ENCODE measurements at places on chromosomes 16 and 17.
A peak's percentile ranks its signal among the peaks of the same experiment; 100 is the strongest.

GRCh38 chr16:20847550-20847949, 41.2 kb downstream of the REXO5 start:
- no peak for DNase-seq

DNA sequence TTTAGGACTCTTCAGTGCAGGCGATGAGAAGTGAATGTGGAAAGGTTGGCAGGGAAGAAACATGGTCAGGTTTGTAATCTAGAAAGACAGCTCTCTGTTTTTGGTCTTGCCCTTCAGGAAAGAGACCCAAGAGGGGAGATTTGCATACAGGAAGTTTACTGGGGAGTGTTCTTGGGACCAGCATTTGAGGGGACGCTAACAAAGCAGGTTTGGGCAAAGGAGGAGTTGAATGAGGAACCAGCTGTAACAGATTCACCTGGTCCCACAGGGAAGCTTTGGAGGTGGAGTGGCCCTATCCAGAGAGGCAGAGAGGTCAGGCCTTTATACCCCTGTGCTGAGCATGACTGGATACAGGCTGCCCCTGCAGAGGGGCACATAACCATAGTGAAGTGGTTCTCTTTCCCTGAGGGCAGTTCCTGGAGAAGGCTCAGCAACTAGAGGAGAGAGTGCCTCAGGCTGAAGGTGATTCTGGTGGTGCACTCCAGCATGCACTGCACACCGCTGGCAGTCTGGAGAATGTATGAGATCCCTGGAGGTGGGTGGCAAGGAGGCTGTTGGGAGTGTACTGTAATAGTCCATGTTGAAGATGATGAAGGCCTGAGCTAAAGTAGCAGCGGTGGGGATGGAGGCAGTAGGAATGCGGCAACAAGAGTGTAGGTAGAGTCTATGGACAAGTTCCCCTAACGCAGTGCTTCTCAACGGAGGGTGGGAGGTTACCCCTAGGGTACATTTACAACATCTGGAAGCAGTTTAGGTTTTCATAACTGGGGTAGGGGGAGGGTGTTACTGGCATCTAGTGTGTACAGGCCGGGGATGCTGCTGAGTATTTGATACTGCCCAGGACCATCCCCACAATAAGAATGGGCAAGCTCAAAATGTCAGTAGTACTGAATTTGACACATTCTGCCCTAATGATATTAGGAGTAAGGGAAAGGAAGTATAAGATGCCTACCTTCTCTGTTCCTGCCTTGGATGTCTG, 37.2 kb downstream of the MAP2K6 start:
- no peak for DNase-seq

- DNase-seq: no peak
These were observed 6.6 kb downstream of the NHERF2 start for GRCh38 chr16:2033057-2033908.

GRCh38 chr16:4298761-4299522, 16.9 kb upstream of the GLIS2 start:
- DNase-seq: no peak

GRCh38 chr17:36017799-36018198, at the start of gene CCL23:
Gene CCL23, minus strand, starts transcription at chr17:36017972. Its CDS starts 75 bp downstream, at chr17:36017897.
- DNase-seq: peak; percentile 68
